ENCODE measurements at places on chromosomes 4 and X. TPM values are rescaled to one million over a fixed set of nuclear protein-coding genes. Genes with fewer than 3 reads are reported as not detected.

Gene ZMAT1
- 0.17 TPM for total RNA-seq

Gene TRAM1L1
- 4.2 TPM for total RNA-seq

Gene PWWP3B
- total RNA-seq: 0.17 TPM

Gene ANKRD50
- 23.8 TPM for total RNA-seq

Gene ZIC3
- total RNA-seq: not detected

Gene GPR78
- not detected for total RNA-seq

Gene IQCM
- not detected for total RNA-seq

Gene TREX2
- 1.7 TPM for total RNA-seq

Gene ZAR1
- total RNA-seq: not detected

Gene MMRN1
- not detected for total RNA-seq

Gene NALF2
- not detected for total RNA-seq

Gene C4orf51
- total RNA-seq: not detected

Gene FBXL5
- 146 TPM for total RNA-seq

Gene TLR2
- total RNA-seq: 0.58 TPM

Gene FBXW7
- total RNA-seq: 67.2 TPM

Gene FATE1
- total RNA-seq: not detected

Gene PFKFB1
- not detected for total RNA-seq

Gene ARHGEF38
- not detected for total RNA-seq
